Left ventricle myocardium inferior (tissue), 1 donor: ENCODE measurements at places on chromosomes 3 and 15.

GRCh38 chr3:182837855-182838454, 44.7 kb downstream of the ATP11B start:
- no peak for DNase-seq

DNA sequence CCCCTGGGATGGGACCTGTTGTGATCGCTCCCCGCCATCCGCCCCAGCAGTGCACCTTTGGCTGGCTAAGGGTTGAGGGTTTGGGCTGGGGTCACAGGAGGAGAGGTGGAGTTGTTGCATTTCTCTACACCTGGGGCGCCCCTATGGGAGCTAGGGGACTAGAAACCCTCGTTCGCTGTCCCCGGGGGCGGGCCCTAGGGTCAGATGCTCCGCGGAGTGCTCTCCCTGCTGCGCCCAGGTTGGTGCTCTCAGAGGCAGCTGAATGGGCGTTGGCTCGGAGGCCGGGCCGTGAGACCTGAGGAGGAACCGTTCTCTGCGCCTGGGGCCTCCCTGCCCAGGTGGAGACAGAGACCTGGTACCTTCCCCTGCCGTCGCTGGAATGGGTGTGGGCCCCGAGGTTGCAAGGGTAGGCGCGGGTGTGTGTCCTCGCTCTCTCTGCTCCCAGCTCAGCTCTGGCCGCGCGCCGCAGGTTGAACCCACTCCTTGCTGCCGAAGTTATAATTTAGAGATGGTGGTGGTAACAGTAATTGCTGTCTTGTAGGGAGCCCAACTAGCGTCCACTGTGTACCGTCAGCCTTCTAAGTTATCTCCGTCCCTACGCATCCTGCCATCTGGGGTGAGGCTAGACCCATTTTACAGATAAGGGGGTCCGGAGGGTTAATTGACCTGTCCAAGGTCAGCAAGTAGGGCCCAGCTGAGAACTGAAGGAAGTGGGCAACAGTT, 965 bp downstream of the FLNB start:
- peak; percentile 20 for DNase-seq

DNA sequence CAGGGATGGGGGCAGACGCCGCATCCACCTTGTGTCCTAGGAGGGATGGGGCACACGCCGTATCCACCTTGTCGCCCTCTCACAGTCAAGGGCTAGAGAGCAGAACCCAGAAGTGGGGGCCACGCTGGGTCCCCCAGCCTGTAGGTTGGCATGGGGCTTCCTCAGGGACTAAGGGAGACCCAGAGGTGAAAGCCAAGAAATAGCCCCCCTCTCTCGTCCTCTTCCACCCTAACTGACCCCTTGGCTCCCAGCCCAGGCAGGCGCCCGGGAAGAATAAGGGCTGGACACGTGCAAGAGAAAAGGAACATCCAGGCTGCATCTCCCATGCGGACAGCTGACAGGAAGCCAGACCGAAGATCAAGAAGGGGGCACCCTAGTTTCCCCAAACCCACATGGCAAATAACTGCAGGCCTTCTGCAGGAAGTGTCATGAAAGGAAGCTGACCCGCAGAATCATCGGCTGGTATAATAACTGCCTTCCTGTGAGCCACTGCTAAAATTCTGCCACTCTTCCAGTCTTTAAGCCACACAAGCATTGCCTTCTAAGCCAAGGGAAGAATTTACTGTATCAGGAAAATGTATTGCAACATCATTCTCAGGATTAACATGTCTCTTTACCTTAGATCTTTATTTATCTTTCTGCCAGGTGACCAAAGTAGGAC, 38.5 kb upstream of the TFRC start:
- DNase-seq = peak; percentile 28

DNA sequence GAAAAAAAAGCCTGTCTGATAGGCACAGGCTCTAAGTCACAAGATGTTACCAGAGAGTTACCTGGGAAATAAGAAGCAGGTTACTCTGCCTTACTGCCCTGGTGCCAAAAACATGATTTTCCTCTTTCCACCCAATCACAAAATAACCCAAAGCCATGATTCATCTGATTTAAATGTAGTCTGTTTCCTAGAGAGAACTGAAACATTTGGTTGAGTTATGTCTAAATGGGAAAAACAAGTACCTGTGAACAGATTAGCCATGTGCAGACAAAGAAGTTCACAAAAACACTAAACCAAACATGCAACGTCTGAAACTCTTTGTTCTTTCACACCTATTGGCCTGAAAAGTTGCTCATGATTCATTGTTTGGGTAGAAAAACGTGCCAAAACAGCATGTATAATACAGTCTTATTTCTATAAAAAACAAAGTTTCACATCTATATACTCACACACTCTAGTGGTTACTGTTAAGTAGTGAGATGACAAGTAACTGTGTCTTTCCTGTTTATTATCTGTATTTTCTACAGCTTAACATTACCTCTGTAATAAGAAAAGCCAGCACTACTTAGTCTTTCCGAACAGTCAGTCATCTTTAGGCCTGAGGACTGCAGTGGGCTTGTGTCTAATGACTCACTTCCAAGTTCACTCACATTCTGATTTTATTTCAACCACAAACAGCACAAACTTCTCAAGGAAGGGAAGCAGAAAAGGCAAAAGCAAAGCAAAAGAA, 30.2 kb downstream of the FAM174B start:
- no peak for DNase-seq

- no peak for DNase-seq
Observed at GRCh38 chr3:172127929-172128580, 88.7 kb downstream of the FNDC3B start.

- DNase-seq = no peak
Observed at GRCh38 chr3:130596484-130596883, 79.5 kb downstream of the COL6A6 start.

- DNase-seq = peak; percentile 15
Observed at GRCh38 chr3:49794926-49795905, 4.5 kb downstream of the CDHR4 start.
